ENCODE measurements at places on chromosomes 3 and 15.

DNA sequence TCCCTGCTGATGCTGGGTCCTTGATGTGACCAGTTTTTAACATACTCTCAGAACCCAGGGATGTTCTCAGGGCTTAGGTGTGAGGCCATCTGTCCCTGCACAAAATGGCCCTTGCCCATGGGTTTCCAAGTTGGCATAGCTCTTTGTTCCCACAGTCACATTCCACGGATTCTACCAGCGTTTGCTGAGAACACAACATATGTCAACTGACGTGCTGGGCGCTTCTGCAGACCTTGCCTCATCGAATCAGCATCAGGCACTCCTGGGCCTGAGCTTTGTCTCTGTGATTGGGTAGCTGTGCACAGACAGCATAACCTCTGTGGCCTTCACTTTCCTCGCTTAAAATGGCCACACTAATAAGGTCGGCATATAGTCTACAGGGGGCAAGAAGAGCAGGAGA, 69.0 kb downstream of the MGLL start:
- DNase-seq, result no peak

DNA sequence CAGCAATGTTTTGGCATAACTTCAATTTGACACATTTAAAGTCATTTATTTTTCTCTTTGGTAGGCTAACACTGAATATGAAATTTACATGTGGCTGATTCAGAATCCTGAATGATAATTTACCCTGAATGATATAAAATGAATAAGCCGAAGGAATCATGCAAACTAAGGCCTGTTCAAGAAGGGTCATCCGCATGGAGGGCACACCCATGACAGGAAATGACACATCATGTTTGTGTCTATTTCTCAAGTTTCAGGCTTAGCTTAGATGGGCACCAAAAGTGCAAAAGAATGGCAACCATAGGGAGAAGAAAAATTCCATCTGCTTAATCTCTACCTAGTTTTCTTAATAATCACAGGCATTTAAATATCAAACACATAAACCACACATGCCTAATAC, 141.5 kb downstream of the DUT start:
- DNase-seq, result no peak

GRCh38 chr15:68328443-68328842, 50.9 kb downstream of the FEM1B start:
- DNase-seq, result no peak

- DNase-seq, result peak; percentile 65
These were observed 120.2 kb downstream of the NEDD4 start for GRCh38 chr15:55873024-55873720.

DNA sequence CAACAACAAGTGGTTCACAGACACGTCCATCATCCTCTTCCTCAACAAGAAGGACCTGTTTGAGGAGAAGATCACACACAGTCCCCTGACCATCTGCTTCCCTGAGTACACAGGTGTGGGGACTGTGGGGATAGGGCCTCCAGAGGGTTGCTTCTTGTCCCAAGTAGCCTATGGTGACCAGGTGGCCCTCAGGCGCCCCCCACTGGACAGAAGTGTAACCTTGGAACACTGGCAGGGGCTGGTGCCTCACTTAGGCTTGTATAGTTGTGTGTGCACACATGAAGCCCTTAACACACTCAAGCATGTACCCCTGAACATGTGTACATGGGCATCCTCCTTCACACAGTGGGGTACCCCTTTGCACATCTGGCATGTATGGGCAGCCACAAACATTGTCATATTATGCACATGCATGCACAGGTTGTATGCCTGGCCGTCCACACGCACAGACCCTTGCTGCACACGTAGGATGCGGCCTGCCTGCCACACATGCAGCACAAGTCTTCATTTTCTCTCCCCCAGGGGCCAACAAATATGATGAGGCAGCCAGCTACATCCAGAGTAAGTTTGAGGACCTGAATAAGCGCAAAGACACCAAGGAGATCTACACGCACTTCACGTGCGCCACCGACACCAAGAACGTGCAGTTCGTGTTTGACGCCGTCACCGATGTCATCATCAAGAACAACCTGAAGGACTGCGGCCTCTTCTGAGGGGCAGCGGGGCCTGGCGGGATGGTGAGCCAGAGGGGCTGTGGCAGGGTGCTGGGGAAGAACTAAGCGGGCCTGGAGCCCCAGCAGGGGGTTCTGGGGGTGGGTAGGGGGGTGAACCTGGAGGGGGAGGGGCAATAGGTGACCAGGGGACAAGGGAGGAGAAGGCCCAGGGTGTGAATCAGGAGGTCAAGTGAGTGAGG, 11.7 kb upstream of the SEMA3B start:
- peak; percentile 40 for DNase-seq

DNA sequence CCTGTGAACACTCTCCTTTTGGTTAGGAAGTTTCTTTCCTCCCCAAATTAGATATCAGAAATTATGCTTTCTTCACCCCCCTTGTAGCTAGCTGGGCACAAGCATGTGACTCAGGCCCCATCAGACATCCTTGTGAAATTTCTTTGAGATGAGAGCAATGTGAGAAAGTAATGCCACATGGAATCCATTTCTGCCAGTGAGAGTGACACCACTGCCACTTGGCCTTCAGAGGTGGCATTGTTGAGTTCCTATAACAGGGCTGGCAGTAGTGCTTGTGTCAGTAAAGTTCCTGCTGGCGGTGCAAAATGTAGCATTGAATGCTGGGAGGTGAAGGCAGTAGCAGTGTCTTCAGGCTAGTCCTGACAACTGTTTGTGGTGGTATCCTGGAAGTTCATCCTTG, 80.7 kb upstream of the ZNF280D start:
- DNase-seq, result no peak
